ENCODE measurements at places on chromosomes 4 and X.

GRCh38 chr4:154491341-154492271 is at the start of gene DCHS2:
Gene DCHS2, minus strand, starts transcription at chr4:154491799. Its CDS starts 444 bp downstream, at chr4:154491355.
- no peak for DNase-seq

GRCh38 chrX:80812176-80812575 is 2.5 kb upstream of the BRWD3 start:
- no peak for DNase-seq

- no peak for DNase-seq
These were observed 57.6 kb downstream of the MAPK10 start for GRCh38 chr4:86302251-86302650.

- no peak for DNase-seq
These were observed 67.4 kb upstream of the CITED1 start for GRCh38 chrX:72373136-72373535.

GRCh38 chr4:128358231-128358912 is 70.8 kb upstream of the PGRMC2 start:
- no peak for DNase-seq

GRCh38 chr4:145656156-145656555 is 23.8 kb upstream of the C4orf51 start:
- no peak for DNase-seq

Data from omental fat pad (tissue), 4 donors.